ENCODE measurements at places on chromosomes 12 and 14.

- no peak for DNase-seq
These were observed 502.7 kb downstream of the SOX5 start for GRCh38 chr12:23446746-23447145.

GRCh38 chr12:113853491-113853890 lies 112.6 kb downstream of the RBM19 start:
- DNase-seq = no peak

DNA sequence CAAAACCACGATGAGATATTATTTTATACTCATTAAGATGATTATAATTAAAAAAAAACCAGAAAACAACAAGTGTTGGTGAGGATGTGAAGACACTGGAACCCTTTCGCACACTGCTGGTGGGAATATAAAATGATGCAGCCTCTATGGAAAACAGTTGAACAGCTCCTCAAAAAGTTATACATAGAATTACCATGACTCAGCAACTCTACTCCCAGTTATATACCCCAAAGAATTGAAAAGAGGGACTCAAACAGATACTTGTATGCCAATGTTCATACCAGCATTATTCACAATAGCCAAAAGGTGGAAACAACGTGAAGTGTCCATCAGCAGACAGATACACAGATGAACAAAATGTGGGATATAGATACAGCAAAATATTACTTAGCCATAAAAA lies 53.1 kb downstream of the TAOK3 start:
- no peak for DNase-seq

- DNase-seq = no peak
These were observed 444.9 kb upstream of the FOXG1 start for GRCh38 chr14:28321475-28322244.

DNA sequence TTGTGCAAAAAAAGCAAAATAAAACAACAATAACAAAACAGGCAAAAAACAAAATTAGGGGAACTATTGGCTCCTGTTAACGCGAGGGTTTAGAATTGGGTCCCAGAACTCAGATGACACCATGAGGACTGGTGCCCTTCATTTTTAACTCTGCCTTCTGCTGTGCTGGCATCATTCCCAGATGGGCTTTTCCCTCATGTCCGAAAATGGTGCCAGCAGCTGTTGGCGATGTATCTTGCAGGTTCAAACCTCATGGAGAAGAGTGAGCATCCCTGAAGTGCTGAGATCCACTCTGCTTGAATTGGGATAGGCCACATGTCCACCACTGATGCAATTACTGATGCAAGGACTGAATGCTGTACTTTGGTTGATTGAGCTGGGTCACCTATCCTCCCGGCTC lies 61.1 kb downstream of the MYRFL start:
- no peak for DNase-seq

GRCh38 chr12:45674181-45674977 lies 55.1 kb upstream of the ARID2 start:
- DNase-seq = no peak

GRCh38 chr12:27975222-27976136 lies 2.9 kb upstream of the PTHLH start:
- DNase-seq = no peak

DNA sequence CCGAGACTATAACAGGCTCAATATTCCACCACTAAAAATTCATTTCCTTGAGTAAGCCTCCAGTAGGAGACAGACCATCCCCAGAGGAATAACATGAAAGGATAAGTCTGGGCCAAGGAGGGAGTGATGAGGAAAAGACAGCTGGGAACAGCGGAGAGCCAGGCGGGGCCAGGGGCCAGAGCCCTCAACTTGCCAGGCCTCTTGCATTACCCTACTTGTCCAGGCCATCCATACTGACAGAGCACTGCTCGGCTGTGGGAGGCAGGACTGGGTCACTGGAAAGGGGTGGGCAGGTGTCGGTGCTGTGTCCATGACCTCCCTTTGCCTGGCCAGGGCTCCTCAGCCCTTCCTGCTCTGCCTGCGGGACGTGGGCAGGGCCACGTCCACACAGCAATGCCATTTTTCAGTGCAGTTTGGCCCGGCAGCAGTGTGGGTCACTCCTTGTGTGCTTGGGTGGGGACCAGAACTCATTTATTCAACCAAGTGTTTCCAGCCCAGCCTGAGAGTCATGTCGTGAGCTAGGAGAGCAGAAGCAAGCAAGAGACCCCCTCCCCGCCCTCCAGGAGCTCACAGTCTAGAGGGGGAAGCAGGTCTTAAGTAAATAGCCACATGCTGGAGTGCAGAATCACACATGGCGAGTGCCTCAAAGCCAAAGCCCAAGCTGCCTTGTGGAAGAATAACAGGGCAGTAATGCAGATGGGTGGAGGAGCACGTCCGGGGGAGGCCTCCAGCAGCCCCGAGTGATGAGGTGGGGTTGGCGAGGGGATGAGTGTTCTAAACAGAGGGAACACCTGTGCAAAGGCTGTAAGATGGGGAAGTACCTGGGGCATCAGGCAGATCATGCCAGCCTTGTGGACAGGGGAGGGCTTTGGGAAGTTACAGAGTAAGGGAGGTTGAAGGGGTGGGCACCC lies 8.9 kb upstream of the FAIM2 start:
- no peak for DNase-seq

DNA sequence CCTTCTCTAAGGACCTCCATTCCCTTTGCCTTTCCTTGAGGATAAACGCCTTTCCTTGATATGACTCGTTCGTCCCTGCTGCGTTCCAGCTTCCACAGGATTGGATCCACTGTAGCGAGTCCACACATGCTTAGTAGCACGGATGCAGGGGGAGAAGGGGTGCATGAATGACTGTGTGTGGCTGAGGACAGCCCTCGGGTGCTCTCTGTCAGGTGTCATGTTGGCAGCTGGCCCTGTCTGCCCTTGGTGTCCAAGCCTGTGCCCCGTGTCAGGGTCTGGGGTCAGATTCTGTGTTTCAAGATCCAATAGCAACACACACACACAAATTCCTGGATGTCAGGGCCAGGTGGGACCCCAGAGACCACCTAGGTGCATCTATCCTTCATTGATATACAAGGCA lies 17.5 kb upstream of the KRT80 start:
- no peak for DNase-seq

- no peak for DNase-seq
These were observed 311.9 kb downstream of the CACNA1C start for GRCh38 chr12:2364631-2365051.

GRCh38 chr14:44960146-44960545 lies 1.6 kb downstream of the KLHL28 start:
- DNase-seq = no peak

DNA sequence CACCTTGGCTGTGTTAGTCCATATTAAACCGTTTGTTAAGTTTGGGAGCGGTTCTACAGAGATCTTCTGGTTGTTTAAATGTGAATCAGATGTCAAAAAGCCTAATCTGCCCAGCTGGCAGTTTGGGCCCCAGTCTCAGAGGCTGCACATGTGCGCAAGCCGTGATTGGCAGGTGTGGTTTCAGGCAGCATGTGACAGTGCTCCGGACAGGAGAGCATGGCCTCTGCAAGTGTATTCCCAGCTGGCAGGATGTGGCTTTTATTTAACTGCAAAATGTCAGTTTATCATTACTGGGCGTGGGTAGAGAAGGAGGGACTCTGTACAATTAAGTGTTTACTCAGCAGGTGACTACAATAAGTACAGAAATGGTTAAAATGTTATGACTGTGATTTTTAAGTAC lies 77.5 kb downstream of the PELI2 start:
- peak; percentile 91 for DNase-seq

DNA sequence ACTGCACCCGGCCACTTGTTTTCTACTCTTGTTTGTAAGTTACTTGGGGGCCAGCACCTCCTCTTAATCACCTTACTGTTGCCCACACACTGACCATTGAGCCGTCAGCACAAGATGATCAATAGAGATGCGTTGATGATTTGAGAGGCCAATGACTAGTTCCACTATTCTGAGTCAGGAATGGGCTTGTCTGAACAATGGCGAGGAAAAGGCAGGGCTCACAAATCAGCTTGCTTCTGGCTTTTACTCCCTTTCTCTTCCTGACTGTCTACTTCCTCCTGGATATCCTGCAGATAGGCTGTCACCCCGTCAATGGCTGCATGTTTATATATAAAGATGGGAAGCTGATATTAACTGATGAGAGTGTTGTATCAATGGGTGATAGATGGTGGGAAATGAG lies 29.1 kb upstream of the HDAC7 start:
- no peak for DNase-seq

- no peak for DNase-seq
These were observed 590.4 kb downstream of the MED13L start for GRCh38 chr12:115687094-115687493.

- no peak for DNase-seq
These were observed 101.8 kb downstream of the LMO3 start for GRCh38 chr12:16504200-16504599.

DNA sequence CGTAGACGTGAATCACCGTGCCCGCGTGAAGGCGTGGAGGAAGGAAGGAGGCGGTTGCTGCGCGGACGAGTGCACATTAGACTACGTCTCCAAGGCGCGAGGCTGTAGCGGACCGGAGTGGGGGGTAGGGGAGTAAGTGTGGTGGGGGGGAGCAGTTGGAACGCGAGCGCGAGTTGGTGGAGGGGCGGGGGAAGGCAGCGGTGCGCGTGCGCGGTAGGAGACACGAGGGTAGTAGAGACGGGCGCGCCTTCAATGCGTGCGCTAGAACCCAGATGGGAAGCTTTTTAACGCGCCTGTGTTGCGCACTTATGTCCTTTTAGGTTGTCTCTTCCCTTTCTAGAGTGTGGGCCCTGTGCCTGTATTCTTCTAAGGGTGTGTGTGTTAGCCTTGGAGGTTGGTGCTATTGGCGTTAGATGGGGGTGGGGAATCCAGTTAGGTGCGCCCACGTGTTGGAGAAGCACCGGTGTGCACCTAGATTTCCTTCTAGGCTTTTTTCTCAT lies 604 bp downstream of the EIF4B start:
- DNase-seq = peak; percentile 46

GRCh38 chr12:97283297-97283696 lies 179.3 kb upstream of the RMST start:
- no peak for DNase-seq

DNA sequence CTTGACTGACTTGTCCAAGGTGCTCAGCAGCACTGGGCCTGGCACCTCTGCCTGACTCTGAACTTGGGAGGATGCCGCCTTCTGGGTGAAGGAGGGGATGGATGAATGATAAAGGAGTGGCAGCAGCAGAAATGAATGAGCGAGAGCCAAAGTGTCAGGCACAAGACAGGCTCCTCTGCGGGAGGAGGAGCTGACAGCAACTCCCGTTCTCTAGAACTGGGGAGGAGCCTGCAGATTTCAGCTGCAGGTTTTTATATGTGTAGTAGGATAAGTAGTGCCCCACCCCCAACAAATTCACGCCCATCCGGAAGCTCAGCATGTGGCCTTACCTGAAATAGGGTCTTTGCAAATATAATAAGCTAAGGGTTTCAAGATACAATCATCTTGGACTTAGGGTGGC lies 33.1 kb downstream of the SLC8B1 start:
- DNase-seq = no peak

DNA sequence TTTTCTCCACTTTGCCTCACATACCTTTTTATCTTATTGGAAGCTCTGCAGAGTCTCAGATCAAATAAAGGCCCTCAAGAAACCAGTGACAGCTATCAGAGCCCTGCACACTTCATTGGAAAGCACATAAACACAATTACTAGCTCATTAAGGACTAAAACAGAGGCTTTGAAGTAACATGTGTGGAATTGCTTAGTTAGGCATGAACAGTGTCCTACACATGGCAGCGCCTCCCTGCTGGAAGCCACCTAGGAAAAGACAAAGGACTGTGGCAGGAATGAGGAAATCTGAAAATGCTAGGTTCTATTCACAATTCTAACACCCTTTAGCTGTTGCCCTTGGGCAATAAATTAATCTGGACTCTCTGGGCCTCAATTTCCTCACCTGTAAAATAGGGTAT lies 89.4 kb downstream of the SUDS3 start:
- no peak for DNase-seq

- DNase-seq = no peak
These were observed 43.1 kb downstream of the LIMA1 start for GRCh38 chr12:50240096-50240791.

- no peak for DNase-seq
These were observed 48.5 kb downstream of the VCPKMT start for GRCh38 chr14:50067723-50068495.

DNA sequence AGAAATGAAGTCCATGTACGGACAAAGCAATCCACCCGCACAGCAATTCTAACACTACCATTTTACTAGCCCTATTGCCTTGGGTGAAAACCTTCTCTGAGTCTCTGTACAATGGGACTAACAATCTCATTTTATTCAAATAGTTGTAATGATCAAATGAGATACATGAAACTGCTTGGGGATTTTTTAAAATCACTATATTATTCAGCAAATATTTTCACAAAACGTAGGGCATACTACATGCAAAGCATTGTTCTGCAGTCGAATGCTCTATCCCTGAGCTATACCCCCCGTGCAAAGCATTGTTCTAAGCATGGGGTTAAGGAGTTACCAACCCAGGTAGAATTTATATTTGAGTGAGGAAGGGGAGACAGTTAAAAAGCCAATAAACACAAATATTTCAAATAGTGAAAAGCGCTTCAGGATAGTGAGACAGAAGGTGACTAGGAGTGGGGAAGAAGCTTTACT lies 554 bp upstream of the ATF7 start:
- no peak for DNase-seq

- DNase-seq = no peak
These were observed 168.5 kb upstream of the BMP4 start for GRCh38 chr14:54125109-54125508.

GRCh38 chr12:92854344-92854743 lies 74.8 kb downstream of the EEA1 start:
- DNase-seq = no peak

- DNase-seq = no peak
These were observed 121.7 kb downstream of the RALGAPA1 start for GRCh38 chr14:35687335-35687939.

- no peak for DNase-seq
These were observed 66.6 kb downstream of the TMTC3 start for GRCh38 chr12:88208661-88209060.
